Cortex of kidney (tissue), 1 donor: ENCODE measurements at places on chromosomes 6 and 20.

DNA sequence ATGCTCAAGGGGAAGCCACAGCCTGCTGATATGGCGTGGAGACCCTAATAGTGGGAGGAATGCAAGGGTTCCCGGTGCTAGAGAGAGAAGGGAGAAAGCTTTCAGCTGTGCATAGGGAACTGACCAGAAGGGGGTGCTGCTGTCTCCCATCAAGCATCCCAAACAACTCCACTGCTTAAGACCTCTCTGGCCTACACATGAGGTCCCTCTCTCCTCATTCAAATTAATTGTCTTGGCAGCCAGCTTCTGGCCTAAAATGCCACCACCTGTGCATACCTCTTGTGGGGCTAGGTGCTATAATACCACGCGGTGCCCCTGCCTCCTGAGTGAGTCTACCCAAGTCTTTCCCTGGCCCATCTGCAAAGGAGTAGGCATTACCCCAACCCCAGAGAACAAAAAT is 14.5 kb downstream of the ADISSP start:
- DNase-seq: no peak

DNA sequence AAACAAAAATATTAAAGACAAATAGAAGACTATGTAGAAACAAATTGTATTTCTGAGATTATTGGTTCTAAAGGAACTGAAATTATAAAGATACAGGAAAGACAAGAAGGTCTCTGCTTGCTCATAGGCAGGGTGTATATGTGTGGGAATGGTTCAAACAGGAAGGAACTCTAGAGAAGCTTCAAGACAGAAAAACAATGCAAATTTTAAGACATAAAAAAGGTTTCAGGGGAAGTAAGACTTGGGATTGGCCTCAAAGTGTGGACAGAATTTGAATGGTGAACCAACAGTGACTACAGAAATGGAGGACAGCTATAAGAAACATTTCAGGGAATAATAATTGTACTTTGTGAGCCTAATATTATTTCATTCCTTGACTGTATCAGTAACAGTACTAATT is 50.3 kb downstream of the OR2B2 start:
- no peak for DNase-seq

GRCh38 chr6:152863618-152864326 is 113.2 kb downstream of the VIP start:
- DNase-seq: no peak

- DNase-seq: no peak
These were observed 547.7 kb upstream of the ID4 start for GRCh38 chr6:19289457-19289856.

GRCh38 chr6:13920552-13920951 is 4.2 kb upstream of the RNF182 start:
- DNase-seq: no peak

- no peak for DNase-seq
These were observed 7.6 kb downstream of the CDKN1A start for GRCh38 chr6:36685926-36686667.

- no peak for DNase-seq
These were observed 891 bp downstream of the RSPO3 start for GRCh38 chr6:127119102-127120022.

- DNase-seq: no peak
These were observed 42.1 kb upstream of the NOP56 start for GRCh38 chr20:2610326-2610725.

DNA sequence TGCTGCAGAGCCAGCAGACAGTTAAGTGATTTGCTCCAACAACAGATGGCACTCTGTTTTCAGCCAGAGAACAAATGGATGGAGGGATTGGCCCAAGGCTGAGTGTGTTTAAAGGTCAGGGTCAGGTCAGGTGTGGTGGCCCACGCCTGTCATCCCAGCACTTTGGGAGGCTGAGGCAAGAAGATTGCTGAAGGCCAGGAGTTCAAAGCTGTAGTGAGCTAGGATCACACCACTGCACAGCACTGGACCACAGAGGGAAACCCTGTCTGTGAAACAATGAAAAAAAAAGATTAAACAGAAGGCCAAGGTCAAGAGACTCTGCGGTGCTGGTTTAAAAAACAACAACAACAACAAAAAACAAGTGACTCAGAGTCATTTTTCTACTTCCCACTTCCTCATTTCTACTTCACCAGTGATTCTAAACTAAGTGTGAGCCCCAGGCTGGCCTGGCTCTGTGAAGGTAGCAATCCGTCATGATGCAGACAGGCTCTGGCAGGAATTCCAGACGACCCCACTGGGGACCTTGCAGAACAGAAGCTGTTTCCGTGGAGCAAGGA is 42.5 kb upstream of the ARMC2 start:
- no peak for DNase-seq

DNA sequence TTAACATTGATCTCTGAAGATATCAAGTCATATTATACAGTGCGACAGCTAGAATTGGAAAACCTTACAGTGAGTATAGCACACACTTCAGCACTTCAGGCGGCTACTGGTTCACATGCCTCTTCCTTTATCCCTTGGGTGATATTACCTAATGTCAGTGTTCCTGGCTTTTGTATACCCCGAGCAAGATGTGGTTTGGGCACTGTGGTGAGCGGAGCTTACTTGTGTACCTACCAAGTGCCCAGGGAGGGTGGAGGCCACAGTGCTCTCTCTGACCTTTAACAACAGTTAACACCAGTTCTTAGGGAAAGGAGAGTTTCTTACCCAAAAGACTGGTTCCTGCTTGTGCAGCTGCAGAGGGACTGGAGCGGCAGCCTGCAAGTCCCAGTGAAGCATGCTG is 64.4 kb downstream of the PTPN1 start:
- DNase-seq: no peak

DNA sequence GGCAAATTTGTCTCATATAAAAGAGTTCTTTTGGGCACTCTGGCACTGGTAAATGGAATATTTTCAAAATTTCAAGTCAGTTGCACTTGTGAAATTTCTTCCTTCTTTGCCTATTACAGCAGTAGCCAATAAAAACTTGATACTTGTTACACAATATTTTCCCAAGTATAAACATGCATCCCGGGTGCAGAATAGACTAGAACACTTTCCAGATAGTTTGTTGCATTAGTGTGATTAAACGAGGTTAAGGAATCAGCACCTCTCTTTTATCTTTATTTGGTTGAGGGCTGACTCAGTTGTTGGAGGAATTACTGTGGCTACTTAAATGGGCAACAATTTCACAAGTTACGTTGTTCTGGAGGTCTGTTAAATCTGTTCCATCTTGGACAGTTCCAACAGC is 467.5 kb downstream of the CDKAL1 start:
- no peak for DNase-seq

DNA sequence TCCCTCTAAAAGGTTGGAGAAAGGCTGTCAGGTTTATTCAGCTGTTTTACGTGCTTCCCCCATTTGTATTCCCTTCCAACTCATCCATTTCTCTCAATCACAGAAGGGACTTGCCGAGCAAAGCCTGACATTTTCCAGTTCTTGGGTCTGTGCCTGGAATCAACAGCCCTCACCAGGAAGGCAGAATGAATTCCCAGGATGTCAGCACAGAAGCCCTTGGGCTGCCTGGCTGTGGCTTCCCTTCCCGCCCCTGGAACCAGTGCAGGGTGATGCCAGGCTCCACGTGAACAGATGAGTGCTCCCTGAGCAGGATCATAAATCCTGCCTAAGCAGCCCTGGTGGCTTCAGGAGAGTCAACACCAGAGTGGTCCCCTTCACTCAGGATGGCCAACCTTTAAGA is 86.1 kb upstream of the CD83 start:
- no peak for DNase-seq

GRCh38 chr20:5643936-5644335 is 106.3 kb upstream of the SHLD1 start:
- no peak for DNase-seq

- DNase-seq: no peak
These were observed 1040.7 kb upstream of the FLRT3 start for GRCh38 chr20:15378151-15378550.

DNA sequence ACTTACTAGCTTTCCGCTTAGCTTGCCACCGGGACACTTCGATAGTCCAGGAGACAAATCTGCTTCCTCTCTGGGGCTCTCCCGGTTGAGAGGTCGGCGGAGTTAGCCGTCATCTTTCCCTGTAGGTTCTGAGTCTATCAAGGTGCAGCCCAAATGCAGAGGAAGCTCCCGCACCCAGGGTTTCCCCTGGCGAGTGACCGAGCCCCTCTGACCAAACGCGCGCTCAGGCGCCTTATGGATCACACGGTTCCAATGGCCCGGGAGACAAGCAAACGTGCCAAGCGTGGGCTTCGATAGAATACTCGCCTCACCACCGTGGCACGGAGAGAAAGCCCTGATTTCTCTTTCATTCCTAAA is 15.8 kb upstream of the FOXC1 start:
- DNase-seq: no peak

GRCh38 chr20:51470907-51471411 is 71.6 kb downstream of the NFATC2 start:
- DNase-seq: no peak

DNA sequence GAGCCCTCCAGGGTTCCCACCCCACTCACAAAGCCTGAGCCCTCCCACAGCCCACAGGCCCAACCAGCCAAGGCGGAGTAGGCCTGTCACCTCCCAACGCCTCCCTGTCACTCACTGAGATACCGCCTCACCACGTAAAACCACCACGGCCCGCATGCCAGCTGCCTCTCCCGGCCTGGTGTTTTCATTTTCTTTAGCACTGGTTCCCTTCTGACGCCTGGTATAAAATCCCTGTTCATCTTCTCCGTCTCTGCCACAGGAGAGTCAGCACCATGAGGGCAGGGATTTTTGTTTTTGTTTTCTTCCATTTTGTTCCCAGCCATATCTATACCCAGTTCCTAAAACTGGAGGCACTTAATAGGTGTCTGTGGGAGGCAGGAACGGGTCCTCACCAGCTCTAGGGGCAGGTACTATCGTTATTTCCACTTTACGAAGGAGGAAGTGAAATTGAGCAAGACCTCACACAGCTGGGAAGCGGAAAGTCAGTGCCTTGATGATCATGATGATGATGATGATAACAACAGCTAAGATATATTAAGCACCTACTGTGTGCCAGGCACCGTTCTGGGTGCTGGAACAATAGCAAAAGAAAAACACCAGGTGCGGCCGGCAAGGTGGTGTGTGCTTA is 58.6 kb downstream of the SNAI1 start:
- DNase-seq: no peak

- DNase-seq: no peak
These were observed 4.7 kb downstream of the SAPCD1 start for GRCh38 chr6:31767096-31767645.

GRCh38 chr6:6986344-6986743 is 121.4 kb upstream of the RREB1 start:
- DNase-seq: no peak

- DNase-seq: no peak
These were observed 9.2 kb downstream of the ZHX3 start for GRCh38 chr20:41308290-41308711.
